HT1080 (cell line): ENCODE measurements at places on chromosomes 4 and X.
A peak's percentile ranks its signal among the peaks of the same experiment; 100 is the strongest.

DNA sequence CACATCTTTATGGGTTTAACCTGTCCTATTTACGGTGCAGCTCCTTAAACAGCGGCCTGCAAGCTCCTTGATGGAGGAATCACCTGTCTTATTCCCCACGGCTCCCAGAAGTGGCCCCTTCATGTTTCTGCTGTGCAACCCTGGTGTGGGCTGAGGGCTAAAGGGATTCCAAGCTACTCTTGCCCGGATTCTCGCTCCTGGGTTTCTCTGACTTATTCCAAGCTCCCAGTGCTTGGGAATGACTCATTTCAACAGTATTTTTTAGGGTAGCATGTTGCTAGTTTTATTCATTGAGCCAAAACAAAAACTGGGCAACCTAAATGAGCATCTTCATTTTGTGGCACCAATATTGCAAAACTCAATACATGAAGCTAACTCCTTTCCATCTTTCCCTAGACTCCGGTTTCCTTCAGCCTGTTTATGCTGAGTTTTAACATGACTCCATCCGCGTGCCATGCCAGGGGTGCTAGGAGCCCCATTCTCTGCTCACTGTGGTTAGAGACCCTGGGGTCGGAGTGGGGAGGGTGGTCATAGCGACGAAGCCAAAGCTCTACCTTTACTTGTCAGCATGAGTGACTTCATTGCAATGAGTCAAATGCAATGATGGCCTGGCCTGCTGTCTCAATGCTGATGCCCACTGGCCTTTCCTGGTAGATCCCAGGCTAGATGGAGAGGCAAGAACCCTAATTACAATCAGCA is 349.7 kb downstream of the NR3C2 start:
- no peak for DNase-seq

- DNase-seq, result no peak
These were observed 77.5 kb downstream of the UCHL1 start for GRCh38 chr4:41334182-41334581.

GRCh38 chrX:31337332-31337731 is 265.5 kb upstream of the FTHL17 start:
- no peak for DNase-seq

- DNase-seq, result no peak
These were observed 117.9 kb upstream of the HPGD start for GRCh38 chr4:174640146-174640545.

DNA sequence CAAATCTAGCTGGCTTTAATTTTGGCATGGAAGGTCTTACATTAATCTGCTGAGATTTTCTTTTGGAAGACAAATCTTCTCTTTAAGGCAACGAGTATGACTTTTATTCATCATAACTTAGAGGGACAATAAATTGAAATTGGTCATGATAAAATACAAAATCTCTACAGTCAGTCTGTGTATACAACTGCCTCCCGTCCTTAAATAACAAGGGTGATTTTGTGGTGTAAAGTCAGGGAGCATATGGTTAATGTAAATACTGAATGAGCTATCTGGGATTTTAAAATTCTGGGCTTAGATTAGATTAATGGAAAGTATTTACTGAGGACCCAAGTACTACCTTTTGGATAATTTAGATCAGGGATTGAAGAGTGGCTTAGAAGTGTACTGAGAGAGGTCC is 328.4 kb upstream of the HAND2 start:
- DNase-seq, result no peak

DNA sequence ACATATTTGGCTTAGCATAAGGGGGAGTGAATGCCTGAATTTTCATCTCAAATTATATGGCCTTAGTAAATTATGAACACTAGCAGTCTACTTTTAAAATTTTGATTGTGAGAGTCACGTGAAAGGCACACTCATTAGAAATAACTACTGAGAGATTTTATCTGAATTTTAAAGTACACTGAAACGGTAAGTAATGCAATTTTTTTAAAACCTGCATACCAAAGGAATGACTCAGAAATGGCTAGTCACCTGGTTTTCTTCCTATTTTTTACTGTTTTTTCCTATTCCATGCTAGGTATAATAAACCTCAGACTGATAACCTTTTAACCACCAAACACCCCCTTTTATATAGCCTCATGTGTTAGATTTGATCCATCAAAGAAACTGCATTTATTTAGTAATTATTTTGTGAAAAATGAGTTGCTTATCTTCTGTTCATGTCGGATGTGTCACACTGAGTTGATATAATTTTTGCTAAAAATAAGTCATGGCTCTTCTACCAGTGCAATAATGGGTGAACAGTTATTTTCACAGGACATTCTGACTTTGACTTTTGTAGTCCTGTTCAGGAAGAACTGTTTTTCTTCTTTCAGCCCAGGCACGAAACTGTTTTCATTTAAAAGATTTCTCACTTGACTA is 40.4 kb downstream of the CPEB2 start:
- DNase-seq, result peak; percentile 60

- DNase-seq, result no peak
These were observed 2.3 kb downstream of the FHDC1 start for GRCh38 chr4:152938237-152938947.

DNA sequence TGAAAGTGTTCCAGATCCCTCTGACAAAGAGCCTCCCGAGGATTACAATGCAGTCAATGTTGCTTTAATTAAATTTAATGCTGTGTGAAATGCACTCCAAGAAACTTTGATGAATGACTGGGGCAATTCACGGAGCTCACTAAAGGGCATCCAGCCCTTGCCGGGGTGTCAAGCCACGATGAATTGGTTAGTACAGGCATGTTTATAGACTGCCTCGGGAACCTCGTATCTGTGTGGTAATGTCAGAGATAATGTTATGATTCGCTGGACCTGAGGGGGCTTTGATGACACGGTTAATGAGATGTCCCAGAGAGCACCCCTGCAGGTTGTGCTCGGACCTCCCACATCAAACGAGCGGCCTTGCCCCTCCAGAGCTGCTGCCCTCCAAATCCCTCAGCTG is 428.8 kb downstream of the NKX6-1 start:
- no peak for DNase-seq

DNA sequence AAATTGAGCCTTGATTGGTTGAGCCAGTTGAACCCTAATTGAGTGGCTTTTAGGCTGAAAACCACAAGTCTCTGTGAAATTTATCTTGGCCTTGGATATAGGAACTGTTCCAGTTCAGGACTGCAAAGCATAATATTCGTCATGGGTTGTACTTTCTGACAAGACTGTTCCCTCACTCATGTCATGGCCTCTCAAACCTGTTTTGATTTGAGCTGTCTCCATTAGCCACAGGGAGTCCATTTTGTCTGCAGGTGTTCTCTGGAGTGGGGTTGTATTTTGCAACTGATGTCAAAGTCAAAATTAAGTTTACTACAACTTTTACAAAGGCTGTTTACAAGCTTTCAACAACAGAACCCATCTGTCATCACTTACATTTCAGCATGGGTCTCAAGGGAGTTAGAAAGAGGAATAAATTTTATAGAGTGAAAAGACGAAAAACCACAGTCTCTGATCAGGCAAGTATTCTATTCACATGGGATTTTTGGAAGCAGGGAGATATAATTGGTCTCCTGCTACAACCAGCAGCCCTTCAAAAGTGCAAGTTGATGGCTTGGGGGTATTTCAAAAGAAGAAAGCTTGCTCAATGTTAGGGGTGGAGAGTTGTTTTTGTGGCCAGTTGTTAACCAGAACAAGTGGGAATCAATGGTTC is 1716.3 kb downstream of the C4orf33 start:
- no peak for DNase-seq

GRCh38 chr4:633976-634598 is 8.7 kb downstream of the PDE6B start:
- DNase-seq, result no peak

DNA sequence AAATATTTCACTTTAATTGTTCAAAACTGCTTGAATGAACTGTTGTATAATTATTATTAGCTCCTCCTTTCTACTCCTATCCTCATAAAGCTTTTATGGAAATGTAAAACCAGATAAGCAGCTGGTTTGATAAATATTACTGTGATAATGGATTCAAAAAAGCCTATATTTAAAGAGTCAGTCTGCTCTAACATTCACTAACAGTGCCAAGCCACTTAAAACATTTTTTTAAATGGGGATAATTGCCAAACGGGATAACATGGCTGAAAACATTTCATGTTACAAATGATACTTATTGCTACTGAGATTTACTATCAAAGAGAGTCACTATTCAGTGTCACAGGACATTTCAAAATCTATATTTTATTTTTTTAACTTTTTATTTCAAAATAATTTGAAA is 17.4 kb downstream of the ARHGAP24 start:
- DNase-seq, result no peak

DNA sequence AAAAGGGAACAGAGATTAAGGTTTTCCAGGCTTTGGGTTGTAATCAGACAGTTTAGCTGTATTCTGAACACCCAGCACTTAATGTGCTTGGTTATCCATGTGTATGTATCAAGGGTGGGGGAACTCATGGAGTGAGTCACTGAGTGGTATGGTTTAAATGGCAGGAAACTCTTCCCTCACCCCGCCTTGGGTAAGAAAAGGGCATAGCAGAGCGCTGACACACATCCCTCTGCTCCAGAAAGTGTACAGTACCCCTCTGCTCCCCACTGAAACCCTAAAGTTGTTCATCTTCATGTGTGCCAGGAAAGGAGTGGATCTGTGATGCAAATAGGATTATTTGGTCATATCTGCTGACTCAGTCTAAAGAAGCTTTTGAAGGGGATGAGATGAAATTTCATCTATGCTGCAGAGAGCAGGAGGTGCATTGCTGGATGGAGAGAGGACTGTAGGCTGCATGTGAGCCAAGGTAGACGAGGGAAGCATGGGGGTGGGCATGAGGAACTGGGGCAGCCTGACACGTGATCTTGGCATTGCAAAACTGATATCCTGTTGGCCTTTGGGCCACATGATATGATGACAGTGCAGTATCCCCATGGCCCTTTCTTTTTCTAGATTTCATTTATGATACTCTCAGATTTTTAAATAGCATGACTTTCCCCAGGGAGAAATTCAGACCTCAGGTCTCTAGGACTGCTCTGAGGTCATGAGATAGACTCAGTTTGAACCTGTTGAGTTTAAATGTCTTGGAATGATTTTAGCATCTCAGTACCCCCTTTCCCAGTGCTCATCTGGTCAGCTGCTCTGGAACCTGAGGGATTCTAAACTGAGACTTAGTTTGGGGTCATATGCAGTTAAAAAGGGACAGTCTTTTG is 84.8 kb downstream of the TMEM164 start:
- peak; percentile 97 for DNase-seq

DNA sequence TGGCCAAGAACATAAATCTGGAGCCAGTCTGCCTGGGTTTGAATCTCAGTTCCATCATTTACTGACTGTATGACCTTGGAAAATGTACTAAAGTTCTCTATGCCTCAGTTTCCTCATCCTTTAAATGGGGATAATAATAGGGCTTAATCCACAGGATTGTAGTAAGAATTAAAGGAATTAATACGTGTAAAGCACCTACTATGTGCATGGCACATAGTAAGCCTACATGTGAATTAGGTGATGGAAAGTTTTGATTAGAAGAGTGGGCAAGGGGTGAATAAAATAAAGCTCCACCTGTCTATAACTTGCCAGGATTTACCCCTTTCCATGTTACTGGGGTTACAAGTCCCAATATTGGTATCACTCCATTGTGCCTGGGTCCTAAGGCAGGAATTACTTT is 35.8 kb upstream of the IL13RA2 start:
- DNase-seq, result no peak

DNA sequence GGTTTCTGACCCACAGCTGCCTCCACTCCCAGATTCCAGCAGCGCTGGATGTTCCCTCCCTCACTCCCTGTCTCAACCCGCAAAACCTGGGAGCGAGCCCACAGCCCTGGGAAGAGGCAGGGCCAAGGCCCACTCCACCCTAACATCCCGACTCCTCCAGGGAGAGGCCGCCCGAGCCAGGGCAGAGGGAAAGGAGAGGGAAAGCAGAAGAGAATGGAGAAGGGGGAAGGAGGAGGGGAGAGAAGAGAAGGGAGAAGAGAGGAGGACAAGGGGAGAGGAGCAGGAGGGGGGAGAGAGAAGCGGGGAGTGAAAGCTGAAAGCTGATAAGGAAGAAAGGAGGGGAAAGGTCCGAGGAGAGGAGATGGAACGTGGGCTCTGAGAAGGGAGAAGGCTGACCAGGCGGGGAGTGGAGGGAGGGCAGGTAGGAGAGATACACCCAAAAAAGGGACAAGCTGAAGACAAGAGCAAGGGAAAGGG is 120.2 kb upstream of the PJA1 start:
- DNase-seq, result no peak

DNA sequence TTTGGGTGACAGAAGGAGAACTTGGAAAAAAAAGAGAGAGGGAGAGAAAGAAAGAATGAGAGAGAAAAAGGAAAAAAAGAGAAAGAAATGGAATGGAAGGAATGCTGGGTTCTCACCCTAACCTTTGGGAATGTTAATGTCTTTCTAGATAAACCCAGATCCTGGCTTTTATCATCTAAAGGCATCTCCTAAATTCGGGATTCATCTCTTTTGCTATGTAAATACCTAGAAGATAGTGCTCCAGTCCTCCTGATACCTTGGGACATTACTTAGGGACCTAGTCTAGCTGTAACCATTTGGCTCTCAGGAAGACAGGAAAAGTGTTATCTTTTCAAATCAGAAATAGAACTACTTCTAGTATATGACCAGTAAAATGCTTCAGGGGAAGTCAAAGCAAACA is 15.8 kb upstream of the SPCS3 start:
- DNase-seq, result no peak

GRCh38 chr4:27947302-27947701 is 1086.7 kb downstream of the STIM2 start:
- no peak for DNase-seq

- no peak for DNase-seq
These were observed 21.5 kb upstream of the LSM6 start for GRCh38 chr4:146154057-146154456.

GRCh38 chr4:101400096-101400495 is 52.8 kb upstream of the PPP3CA start:
- peak; percentile 96 for DNase-seq

- DNase-seq, result peak; percentile 72
These were observed 243.9 kb upstream of the SPANXN1 start for GRCh38 chrX:145003443-145003842.

DNA sequence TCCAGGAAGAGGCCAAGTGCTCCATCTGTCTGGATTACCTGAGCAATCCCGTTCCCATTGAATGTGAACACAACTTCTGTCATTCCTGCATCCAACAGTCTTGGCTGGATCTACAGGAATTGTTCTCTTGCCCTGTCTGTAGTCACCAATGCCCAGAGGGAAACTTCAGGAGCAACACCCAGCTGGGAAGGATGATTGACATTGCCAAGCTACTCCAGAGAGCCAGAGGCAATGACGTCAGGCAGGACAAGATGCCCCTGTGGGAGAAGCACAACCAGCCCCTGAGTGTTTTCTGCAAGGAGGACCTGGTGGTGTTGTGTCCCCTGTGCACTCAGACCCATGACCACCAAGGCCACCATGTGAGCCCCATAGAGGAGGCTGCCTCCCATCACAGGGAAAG is 21.3 kb upstream of the TRIM60 start:
- DNase-seq, result no peak

- no peak for DNase-seq
These were observed 138.7 kb upstream of the RAPGEF2 start for GRCh38 chr4:158964114-158964727.

- DNase-seq, result peak; percentile 68
These were observed 180.7 kb upstream of the PGRMC2 start for GRCh38 chr4:128468123-128468989.
